ENCODE measurements at places on chromosomes 1 and 21.

- DNase-seq = no peak
Measured at GRCh38 chr1:10451287-10451686, 1.5 kb downstream of the CORT start.

- no peak for DNase-seq
Measured at GRCh38 chr1:18635891-18636595, 5.4 kb downstream of the PAX7 start.

- no peak for DNase-seq
Measured at GRCh38 chr1:203407296-203407695, 56.4 kb upstream of the FMOD start.

GRCh38 chr1:247386217-247386616 lies 29.8 kb upstream of the NLRP3 start:
- no peak for DNase-seq

GRCh38 chr1:202567738-202568137 lies 142.5 kb downstream of the SYT2 start:
- no peak for DNase-seq

DNA sequence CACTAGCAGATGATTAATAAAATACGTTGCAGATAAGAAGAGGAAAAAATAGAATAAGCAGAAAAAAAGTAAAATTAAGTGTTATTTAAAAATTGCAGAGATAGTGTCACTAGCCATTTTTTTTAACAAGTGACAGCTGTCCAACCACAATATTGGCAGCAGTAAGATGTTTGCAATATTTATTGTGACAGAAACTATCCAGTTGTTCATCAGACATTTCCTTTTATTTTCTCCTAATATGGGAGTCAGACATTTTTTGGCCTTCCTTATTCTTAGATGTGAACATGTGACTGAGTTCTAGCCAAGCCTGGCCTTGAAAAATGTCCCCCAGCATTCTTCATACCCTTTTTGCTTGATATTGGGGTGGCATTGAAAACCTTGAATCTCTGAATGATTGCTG lies 3.4 kb upstream of the SPAG17 start:
- DNase-seq = no peak

DNA sequence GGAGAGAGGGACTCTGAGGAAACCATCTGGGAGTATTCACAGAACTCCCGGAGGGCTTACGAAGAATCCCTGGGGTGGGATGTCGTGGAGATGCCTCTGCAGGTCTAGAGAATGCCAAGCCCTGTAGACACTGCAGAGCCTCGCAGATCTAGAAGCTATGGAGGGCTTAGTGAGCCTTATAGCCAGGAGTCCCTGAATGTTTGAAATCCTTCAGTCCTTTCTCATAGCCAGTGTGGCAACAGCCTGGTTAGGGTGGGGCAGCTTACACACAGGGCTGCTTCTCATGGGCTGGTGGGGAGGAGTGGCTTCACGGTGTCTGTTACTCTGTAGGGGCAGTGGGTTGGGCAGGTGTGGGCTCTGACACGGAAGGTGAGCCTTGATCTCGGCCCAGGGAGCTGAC lies 44.2 kb upstream of the KDM4A start:
- DNase-seq = no peak

GRCh38 chr1:26352338-26352679 lies 1.6 kb downstream of the CRYBG2 start:
- DNase-seq = no peak

DNA sequence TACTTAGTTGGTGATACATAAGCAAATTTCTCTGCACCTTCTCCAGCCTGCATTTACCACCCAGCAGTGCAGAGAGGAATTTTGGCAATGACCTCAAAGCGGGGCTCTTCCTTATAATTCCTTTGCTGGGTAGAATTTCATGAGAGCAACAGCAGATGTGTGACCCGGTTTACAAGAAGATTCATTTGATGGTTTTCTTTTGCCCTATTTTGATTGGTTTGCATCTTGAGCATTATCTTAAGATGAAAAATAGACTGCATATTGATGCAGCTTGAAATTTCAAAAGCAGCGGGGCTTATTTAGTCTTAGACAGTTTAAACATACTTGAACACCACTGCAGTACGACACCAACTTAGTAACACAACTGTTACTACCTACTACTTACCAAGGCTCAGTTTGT lies 378.9 kb downstream of the TTLL7 start:
- no peak for DNase-seq

DNA sequence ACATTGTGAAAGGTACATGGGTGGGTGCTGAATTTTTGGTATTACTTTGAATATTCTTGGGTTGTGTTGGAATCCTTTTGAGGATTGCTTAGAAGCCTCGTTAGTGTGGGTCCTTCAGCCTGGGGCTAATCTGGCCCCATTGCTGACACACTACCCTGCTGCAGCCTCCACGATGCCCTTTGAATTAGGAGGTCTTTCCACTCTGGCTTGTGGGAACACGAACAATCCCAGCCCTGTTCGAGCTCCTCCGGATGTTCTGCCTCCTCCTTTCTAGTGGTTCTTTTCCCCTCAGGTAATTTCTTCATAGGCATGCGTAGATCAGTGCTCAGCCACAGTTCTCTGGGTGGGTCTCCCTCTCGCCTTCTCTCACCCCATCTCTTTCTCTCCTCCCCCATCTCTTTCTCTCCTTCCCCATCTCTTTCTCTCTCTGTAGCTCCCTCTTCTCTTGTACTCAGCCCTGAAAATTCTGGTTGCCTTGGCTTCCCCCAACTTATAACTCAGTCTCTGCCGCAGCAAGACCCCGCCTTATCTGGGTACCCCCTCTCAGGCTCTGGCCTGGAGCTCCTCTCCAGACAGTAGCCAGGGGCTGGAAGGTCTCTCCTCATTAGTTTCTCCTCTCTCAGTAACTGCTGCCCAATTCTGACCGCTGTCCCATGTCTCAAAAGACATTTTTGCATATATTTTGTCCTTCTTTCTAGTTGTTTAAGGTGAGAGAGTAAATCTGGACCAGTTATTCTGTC lies 46.0 kb upstream of the SLC19A1 start:
- DNase-seq = no peak

GRCh38 chr1:160779626-160780397 lies 16.2 kb upstream of the LY9 start:
- no peak for DNase-seq

DNA sequence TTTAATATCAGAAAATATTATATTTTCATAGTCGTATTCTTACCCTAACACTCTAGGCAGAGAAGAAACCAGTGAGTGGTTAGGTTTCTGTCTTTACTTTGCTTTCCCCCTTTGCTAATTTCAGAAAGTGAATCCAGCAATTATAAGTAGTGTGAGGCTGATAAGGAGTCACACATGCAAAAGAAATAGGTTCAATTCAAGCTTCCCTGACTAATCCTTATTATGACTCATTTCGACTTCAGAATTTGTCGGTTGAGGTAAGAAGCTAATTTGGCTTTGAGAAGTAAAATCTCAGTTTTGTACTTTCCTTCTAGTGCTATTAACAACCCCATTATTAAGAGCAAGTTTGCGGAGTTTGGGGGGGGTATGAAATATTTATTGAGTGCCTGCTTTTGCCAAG lies 22.4 kb downstream of the ESRRG start:
- no peak for DNase-seq

- no peak for DNase-seq
Measured at GRCh38 chr1:104636581-104636980, 886.9 kb downstream of the AMY1C start.

GRCh38 chr21:31798842-31799704 lies 67.2 kb upstream of the SCAF4 start:
- no peak for DNase-seq

DNA sequence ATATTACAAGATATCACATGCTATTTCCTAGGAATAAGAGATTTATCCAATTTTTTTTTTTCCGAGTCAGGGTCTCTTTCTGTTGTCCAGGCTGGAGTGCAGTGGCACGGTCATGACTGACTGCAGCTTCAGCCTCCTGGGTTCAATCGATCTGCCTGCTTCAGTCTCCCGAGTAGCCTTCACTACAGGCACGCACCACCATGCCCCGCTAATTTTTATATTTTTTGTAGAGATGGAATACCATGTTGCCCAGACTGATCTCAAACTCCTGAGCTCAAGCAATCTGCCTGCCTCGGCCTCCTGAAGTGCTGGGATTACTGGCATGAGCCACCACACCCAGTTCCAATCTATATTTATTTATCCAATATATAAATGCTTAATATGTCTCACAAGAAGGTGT lies 18.0 kb upstream of the WDTC1 start:
- no peak for DNase-seq

DNA sequence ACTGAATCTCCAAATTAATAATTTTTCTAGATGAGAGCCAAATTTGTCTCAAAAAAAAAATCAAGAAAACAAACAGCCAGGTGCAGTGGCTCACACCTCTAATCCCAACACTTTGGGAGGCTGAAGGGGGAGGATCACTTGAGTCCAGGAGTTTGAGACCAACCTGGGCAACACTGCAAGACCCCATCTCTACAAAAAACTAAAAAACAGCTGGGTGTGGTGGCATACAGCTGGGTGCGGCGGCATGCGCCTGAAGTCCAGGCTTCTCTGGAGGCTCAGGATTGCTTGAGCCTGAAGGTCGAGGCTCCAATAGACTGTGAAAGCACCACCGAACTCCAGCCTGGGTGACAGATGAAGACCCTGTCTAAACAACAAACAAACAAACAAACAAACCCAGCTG lies 14.0 kb downstream of the ACBD3 start:
- DNase-seq = no peak

DNA sequence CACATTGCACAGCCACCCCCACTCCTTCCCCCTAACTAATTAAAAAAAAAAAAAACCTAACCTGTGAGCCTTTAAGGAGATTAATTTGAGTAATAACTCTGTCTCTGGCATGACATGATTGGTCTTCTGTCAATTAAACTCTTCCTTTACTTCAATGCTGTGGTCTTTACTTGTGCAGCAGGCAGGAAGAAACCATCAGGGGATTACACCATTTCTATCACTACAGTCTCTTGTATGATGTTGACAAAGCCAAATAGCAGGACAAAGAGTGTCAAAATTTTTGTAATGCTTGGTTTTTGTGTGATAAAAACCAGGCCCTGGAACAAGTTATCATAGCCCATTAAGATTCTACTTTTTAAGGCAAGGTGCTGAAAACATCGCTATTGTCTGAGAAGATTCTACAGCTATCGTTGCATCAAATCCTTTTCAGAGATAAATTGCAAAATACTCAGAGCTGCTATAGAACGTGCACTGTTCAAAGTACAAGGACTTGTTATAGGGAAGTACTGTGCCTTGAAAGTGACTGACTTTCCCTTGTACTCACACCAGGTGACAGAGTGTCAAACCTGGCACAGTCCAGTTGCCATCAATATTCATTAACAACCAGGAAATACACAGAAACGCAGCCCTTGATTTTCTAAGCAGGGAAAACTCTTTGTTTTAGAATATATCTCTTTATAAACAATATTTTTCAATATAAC lies 37.7 kb downstream of the LHX9 start:
- DNase-seq = no peak

DNA sequence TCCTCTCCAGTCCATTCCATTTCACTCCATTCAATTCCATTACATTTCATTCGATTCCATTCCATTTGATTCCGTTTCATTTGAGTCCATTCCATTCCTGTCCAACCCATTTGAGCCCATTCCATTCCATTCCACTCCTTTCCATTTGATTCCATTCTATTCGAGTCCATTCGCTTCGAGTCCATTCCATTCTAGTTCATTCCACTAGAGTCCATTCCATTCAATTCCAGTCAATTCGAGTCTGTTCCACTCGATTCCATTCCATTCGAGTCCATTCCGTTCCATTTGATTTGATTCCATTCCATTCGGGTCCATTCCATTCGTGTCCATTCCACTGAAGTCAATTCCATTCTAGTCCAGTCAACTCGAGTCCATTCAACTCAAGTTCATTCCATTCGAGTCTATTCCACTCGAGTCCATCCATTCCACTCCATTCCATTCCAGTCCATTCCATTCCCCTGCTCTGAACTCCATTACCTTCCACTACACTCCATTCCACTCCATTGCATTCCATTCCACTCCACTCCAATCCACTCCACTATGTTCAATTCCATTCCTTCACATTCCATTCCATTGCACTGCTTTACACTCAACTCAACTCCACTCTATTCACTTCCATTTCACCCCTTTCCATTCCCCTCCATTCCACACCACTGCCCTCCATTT lies 2569.4 kb upstream of the TPTE start:
- no peak for DNase-seq

GRCh38 chr1:226832613-226833012 lies 37.8 kb upstream of the PSEN2 start:
- DNase-seq = no peak

DNA sequence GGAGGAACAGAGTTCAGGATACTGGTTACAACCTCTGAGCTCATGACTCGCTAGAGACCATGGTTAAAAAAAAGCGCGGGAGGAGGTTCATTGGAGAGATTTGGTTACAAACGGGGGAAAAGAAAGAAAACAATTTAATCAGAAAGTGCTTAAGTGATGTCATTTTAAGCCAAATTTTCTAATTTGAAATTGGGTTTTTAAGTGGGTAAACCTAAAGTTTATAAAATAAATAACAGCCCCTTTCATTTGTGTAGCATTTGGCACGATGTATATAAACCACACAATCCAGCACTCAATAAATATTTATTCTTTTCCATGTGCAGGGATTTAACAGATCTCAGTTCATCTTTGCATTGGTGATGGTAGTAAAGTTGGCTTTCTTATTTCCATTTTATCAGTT lies 7.0 kb upstream of the DPT start:
- no peak for DNase-seq

GRCh38 chr1:31062867-31063380 lies 2.6 kb downstream of the PUM1 start:
- DNase-seq = no peak

DNA sequence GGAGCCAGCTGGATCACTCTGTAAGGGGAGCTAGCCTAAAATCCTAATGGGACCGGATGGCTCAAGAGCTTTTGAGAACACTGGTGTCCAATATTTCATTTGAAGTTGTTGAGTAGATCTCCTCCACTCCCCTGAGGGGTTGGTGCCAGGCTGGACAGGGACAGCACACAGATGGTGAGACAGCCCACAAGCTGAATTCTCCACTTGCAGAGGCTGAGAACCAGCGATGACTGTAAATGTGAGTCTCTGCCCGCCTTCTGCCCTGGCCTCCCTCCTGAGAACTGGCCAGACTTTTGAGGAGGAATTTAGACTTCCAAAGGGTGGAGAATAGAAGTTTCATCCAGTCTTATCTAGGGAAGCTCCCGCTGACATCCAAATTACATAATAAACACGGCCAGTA lies 20.5 kb upstream of the COQ8A start:
- DNase-seq = no peak

DNA sequence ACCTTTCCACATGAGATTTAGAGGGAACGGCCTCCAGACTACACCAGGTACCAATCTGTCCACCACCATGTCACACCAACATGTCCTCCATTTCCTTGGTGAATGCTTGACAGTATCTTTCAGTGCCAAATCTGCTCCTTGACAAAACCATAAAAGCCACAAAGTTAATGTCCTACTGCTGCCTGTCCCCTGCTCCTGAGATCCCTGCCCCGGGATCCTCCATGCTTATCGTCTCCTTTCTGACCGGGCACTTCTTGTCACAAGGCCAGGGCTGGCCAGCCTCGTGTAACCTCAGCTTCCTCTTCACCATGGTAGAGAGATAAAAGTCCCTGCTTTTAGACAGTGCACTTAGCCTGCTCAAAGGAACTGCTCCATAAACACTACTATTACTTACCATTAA lies 136.2 kb downstream of the NAV1 start:
- no peak for DNase-seq
